ENCODE measurements at places on chromosomes 6 and 20.

- no peaks in the 10 kb centered on the region for H3K36me3 ChIP-seq
- DNase-seq = no peak
Measured at GRCh38 chr20:24256307-24256706, 213.1 kb upstream of the SYNDIG1 start.

DNA sequence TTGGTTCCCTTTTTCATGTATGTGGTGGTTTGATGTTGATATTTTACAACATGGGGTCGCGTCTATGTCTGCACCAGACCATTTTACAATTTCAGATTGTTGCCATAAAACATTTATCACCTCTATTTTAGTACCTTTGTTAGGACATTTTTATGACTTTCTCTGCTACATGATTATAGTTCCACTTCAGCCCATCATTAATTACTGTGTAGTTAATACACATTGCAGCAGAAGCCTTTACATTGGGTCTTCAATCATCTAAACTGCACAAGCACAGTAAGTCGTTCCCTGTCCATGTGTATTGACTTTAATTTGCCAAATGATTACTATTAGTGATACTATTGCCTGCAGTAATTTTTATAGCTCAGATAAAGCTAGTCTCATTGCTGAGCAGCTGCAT, 15.7 kb upstream of the TMEM217 start:
- peaks cover 9% of the 10 kb centered on the region for H3K4me1 ChIP-seq
- H3K27ac ChIP-seq = no peak overlapping the region

GRCh38 chr6:43768983-43769525, 957 bp upstream of the VEGFA start:
- H3K27ac ChIP-seq = no peak overlapping the region
- no peaks in the 10 kb centered on the region for H3K27me3 ChIP-seq
- H3K4me3 ChIP-seq = no peak overlapping the region
- peaks cover 25% of the 10 kb centered on the region for H3K4me1 ChIP-seq

- no peak overlapping the region for H3K4me3 ChIP-seq
- DNase-seq = no peak
- H3K27ac ChIP-seq = no peak overlapping the region
- H3K27me3 ChIP-seq = no peaks in the 10 kb centered on the region
- no peaks in the 10 kb centered on the region for H3K4me1 ChIP-seq
Measured at GRCh38 chr6:12653486-12653885, 63.1 kb upstream of the PHACTR1 start.

DNA sequence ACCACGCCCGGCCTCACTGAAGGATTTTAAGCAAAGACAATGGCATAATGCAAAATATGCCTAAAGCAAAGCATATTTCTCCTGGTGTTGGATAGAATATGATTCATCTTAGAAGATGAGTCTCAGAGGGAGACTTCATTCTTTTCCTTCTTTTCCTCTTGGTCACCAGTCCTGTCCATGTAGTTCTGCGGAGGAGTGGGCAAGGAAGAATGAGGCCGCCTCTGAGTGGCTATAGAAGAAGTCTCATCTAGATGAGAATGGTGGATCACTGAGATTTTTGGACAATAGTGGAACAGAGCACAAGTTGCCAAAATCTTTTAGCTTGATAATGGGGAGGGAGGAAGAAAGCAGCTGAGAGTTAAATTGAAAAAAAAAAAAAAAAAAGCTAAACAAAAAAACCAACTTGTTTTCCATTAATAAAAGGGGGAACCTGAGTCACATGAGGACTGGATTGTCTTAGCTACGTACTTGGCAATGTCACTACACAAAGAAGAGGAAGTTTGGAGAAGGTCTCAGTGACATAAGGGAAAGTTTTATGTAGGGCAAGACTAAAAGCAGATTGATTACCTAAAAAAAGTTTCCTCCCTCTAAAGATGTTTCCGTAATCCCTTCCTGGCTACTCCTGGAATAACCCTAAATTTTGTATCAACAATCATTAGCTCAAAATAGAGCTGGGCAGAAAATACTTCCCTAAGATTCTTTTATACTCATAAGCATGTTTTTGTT, 6.0 kb downstream of the CD83 start:
- H3K27ac ChIP-seq = no peak overlapping the region
- DNase-seq = no peak
- no peaks in the 10 kb centered on the region for H3K27me3 ChIP-seq
- H3K36me3 ChIP-seq = no peaks in the 10 kb centered on the region
- H3K4me3 ChIP-seq = no peak overlapping the region

GRCh38 chr6:8135276-8135675, 32.9 kb upstream of the EEF1E1 start:
- no peak overlapping the region for H3K27ac ChIP-seq
- H3K27me3 ChIP-seq = no peaks in the 10 kb centered on the region
- no peak for DNase-seq
- H3K36me3 ChIP-seq = no peaks in the 10 kb centered on the region

DNA sequence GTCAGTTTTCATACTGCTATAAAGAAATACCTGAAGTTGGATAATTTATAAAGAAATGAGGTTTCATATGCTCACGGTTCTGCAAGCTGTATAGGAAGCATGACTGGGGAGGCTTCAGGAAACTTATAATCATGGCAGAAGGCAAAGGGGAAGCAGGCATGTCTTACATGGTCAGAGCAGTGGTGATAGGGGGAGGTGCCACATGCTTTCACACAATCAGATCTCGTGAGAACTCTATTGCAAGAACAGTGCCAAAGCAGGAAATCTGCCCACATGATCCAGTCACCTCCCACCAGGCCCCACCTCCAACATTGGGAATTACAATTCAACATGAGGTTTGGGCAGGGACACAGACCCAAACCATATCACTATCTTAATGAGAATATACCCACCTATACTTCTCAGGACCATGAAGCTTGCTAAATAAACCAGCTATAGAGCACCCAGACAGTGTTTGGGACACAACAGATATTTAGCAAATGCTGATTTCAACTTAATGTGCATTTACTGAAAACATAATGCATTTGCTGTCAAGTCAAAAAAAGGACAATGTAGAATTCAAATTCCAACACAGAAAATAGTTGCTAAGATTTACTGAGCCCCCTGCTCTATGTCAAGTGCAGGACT, 63.8 kb downstream of the TNFRSF21 start:
- no peak for DNase-seq
- H3K4me3 ChIP-seq = no peak overlapping the region
- H3K27me3 ChIP-seq = no peaks in the 10 kb centered on the region
- H3K4me1 ChIP-seq = peaks cover 67% of the 10 kb centered on the region
- H3K27ac ChIP-seq = peak overlapping the region; percentile 85

- H3K4me1 ChIP-seq = peaks cover 12% of the 10 kb centered on the region
- H3K27ac ChIP-seq = no peak overlapping the region
- no peak for DNase-seq
- H3K27me3 ChIP-seq = no peaks in the 10 kb centered on the region
- H3K4me3 ChIP-seq = no peak overlapping the region
- H3K36me3 ChIP-seq = no peaks in the 10 kb centered on the region
Measured at GRCh38 chr6:137268911-137269310, 49.7 kb upstream of the IFNGR1 start.

- no peak overlapping the region for H3K27ac ChIP-seq
- no peaks in the 10 kb centered on the region for H3K4me1 ChIP-seq
- H3K36me3 ChIP-seq = no peaks in the 10 kb centered on the region
- H3K4me3 ChIP-seq = no peak overlapping the region
- DNase-seq = no peak
Measured at GRCh38 chr6:117074672-117075071, 190.7 kb upstream of the VGLL2 start.

DNA sequence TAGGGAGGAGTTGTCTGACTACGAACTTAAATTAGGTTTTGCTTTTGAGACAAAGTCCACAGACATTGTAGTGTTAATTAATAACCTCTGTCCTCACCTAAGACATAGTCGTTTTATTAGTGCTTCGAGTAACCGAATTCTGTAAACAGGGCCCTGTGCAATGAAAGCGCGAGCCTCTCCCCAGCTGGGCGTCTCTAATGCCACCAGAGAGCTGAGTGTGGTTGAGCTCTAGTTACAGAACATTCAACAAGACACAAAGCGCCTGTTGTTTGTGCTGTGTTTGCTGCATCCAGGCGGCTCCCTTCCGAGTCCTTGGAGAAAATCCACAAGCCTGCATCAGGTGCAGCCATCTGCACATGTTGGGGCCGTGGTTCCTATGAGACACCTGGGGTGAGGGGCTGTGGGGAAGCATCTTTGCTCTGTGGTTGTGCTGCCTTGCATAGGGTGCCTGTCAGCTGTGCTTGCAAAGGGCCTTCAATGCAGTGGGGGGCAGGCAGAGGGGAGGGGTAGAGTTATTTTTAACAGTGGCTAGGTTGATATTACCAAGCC, 63.9 kb downstream of the CD164 start:
- H3K27me3 ChIP-seq = no peaks in the 10 kb centered on the region
- no peak overlapping the region for H3K4me3 ChIP-seq
- H3K4me1 ChIP-seq = peaks cover 7% of the 10 kb centered on the region
- DNase-seq = no peak
- H3K36me3 ChIP-seq = no peaks in the 10 kb centered on the region

DNA sequence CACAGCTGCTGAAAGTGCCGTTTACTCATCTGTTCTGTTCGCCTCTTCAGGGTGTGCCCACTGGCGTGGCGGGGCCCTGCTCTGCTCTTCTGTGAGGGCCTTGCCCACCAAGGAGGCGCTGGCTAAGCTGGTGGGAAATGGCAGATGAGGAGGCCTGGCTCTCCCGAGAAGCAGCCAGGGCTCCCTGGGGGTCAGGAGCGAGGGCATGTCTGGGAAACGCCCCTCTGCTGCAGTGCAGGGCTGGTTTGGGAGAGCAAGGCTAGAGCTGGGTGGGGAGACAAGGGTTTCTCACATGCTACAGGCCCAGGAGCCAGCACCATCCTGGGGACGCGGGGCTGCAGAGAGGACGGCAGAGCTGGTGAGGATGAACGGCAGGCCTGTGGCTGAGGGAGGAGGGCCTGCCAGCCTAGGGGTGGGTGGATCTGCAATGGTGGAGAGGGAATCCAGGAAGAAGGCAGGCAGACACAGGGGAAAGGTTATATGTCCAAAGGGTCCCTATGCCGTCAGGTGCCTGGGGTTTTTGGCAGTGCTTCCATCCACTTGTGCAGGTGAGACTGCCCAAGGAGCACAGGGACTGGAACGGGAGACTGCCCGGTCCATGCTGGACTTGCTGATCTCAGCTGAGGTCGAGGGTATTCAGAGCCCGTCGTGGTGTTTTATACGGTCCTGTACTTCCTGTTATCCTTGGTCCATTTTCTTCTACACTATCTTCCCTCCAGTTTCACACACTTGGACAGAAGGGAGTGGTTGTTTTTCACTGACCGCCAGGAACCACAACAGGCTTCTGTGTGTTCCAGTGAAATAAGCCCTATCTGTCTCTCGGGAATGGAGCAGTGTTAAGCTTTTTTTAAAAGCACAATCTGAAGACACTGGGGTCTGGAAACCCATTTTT, 119.2 kb downstream of the SYCP2 start:
- no peak for DNase-seq
- no peaks in the 10 kb centered on the region for H3K36me3 ChIP-seq
- no peaks in the 10 kb centered on the region for H3K27me3 ChIP-seq
- no peak overlapping the region for H3K27ac ChIP-seq

- no peak for DNase-seq
- no peaks in the 10 kb centered on the region for H3K36me3 ChIP-seq
- no peak overlapping the region for H3K27ac ChIP-seq
- no peaks in the 10 kb centered on the region for H3K4me1 ChIP-seq
- no peaks in the 10 kb centered on the region for H3K27me3 ChIP-seq
- no peak overlapping the region for H3K4me3 ChIP-seq
Measured at GRCh38 chr6:1499777-1500176, 109.9 kb upstream of the FOXC1 start.

DNA sequence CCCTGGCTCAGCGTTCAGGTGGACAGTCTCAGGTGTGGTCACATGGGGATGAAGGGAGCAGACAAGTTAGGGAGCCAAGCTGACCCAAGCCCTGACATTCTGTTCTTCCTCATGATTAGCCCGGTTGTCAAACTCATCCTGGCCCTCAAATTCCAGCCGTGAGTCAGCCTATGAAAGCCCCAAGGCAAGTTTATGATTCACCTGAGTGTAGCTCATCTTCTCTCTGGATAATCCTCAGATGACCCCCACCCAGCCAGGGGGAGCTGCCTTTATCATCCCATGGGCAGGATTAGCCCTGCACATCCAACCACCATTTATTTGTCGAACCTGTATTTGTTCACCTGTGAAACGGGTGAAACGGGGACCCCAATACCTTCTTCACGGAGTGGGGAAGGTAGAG, 161.9 kb downstream of the DHX35 start:
- H3K36me3 ChIP-seq = no peaks in the 10 kb centered on the region
- DNase-seq = no peak
- no peak overlapping the region for H3K27ac ChIP-seq
- no peak overlapping the region for H3K4me3 ChIP-seq
- no peaks in the 10 kb centered on the region for H3K4me1 ChIP-seq

- DNase-seq = no peak
- peaks cover 24% of the 10 kb centered on the region for H3K36me3 ChIP-seq
- no peak overlapping the region for H3K4me3 ChIP-seq
- H3K27me3 ChIP-seq = no peaks in the 10 kb centered on the region
- H3K27ac ChIP-seq = no peak overlapping the region
- no peaks in the 10 kb centered on the region for H3K4me1 ChIP-seq
Measured at GRCh38 chr6:150987855-150988464, 122.5 kb downstream of the MTHFD1L start.

GRCh38 chr20:35654415-35654814, 10.3 kb downstream of the CPNE1 start:
- DNase-seq = no peak
- no peak overlapping the region for H3K4me3 ChIP-seq
- no peaks in the 10 kb centered on the region for H3K4me1 ChIP-seq
- no peaks in the 10 kb centered on the region for H3K27me3 ChIP-seq

GRCh38 chr6:103587722-103588121, 1272.0 kb downstream of the HACE1 start:
- no peak overlapping the region for H3K4me3 ChIP-seq
- no peak for DNase-seq
- no peaks in the 10 kb centered on the region for H3K4me1 ChIP-seq
- H3K27ac ChIP-seq = no peak overlapping the region
- no peaks in the 10 kb centered on the region for H3K27me3 ChIP-seq

GRCh38 chr6:63740709-63741108, 105.1 kb downstream of the PHF3 start:
- DNase-seq = no peak
- H3K27me3 ChIP-seq = no peaks in the 10 kb centered on the region
- no peak overlapping the region for H3K4me3 ChIP-seq

DNA sequence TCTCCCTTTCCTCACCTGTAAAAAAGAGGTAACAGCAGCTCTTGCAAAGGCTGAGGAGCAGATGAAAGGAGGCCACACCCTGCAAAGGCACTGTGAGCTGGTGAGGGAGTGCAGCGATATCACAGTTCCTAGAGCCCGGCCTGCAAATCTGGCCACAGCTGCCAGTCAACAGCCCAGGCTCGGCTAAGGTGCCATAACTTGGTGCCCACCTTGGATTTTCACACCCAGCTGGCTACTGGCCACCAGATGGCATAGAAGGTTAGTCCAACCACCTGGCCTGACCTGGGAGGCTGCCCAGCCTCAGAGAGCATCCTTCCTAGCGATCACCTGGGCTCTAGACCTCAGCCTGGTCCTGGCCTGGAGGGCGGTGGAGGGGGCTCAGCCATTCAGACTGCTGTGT, 46.8 kb downstream of the KCNB1 start:
- no peak overlapping the region for H3K27ac ChIP-seq
- no peak overlapping the region for H3K4me3 ChIP-seq
- H3K4me1 ChIP-seq = no peaks in the 10 kb centered on the region

GRCh38 chr20:9520086-9520485, 5.7 kb downstream of the LAMP5 start:
- H3K27me3 ChIP-seq = no peaks in the 10 kb centered on the region
- no peak overlapping the region for H3K27ac ChIP-seq
- no peak overlapping the region for H3K4me3 ChIP-seq
- no peak for DNase-seq
- no peaks in the 10 kb centered on the region for H3K4me1 ChIP-seq

- H3K36me3 ChIP-seq = no peaks in the 10 kb centered on the region
- no peaks in the 10 kb centered on the region for H3K4me1 ChIP-seq
- no peak for DNase-seq
- H3K27ac ChIP-seq = no peak overlapping the region
- H3K4me3 ChIP-seq = no peak overlapping the region
- H3K27me3 ChIP-seq = no peaks in the 10 kb centered on the region
Measured at GRCh38 chr20:32544893-32545840, 40.0 kb downstream of the NOL4L start.
